ENCODE measurements at places on chromosomes 5 and 9.

DNA sequence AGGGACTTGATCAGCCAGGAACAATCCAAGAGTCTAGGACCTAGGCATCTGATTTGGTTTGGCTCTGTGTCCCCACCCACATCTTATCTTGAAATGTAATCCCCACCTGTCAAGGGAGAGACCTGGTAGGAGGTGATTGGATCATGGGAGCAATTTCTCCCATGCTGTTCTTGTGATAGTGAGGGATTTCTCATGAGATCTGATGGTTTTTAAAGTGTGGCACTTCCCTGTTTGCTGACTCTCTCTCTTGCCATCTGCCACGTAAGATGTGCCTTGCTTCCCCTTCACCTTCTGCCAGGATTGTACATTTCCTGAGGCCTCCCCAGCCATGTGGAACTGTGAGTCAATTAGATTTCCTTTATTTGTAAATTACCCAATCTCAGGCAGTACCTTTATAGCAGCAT, 201.7 kb upstream of the ACTBL2 start:
- no peak for DNase-seq

DNA sequence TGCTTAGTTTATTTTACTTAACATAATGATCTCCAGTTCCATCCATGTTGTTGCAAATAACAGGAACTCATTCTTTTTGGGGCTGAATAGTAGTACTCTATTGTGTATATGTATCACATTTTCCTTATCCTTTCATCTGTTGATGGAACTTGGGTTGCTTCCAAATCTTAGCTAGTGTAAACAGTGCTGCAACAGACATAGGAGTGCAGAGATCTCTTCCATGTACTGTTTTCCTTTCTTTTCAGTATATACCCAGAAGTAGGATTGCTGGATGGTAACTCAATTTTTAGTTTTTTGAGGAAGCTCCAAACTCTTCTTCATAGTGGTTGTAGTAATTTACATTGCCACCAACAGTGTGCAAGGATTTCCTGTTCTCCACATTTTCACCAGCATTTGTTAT, 138.8 kb upstream of the POC5 start:
- no peak for DNase-seq

DNA sequence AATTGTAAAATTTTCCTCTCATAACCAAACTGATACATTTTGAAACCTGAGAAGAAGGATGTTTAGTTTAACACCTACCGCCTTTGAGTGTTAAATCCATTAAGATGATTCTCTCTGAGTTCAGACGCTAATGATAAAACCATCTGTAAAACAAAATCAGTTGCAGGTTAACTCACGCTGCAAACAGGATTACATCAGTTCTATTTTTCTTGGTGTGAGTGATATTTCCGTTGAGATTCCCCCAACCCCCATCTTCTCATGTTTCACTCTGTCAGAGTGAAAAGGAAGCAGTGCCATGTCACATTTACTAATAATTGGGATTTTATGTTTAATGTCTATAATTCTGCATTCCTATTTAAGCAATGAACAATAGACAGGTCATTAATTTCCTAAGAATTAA, 146.5 kb downstream of the FANCC start:
- no peak for DNase-seq

DNA sequence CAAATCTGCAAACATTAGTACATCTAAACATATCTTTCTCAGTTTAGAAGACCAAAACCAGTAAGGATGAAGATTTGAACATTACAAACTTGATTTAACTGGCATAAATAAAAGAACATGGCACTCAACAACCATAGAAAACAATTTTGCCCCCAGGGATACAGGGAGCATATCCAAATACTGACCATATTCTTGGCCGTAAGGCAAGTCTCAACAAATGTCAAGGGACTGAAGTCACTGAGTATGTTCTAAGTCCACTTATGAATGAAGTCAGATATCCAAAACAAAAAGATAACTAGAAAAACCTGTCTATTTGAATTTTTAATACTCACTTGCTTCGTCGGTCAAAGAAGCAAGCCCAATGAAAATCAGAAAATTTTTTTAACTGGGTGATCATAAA, 14.1 kb downstream of the FEM1C start:
- DNase-seq = no peak

- DNase-seq = no peak
Measured at GRCh38 chr9:33662871-33663270, 132.5 kb upstream of the PRSS3 start.

GRCh38 chr5:35672995-35673394, 55.3 kb downstream of the SPEF2 start:
- DNase-seq = no peak

- DNase-seq = no peak
Measured at GRCh38 chr9:95551406-95551805, 34.6 kb upstream of the PTCH1 start.

DNA sequence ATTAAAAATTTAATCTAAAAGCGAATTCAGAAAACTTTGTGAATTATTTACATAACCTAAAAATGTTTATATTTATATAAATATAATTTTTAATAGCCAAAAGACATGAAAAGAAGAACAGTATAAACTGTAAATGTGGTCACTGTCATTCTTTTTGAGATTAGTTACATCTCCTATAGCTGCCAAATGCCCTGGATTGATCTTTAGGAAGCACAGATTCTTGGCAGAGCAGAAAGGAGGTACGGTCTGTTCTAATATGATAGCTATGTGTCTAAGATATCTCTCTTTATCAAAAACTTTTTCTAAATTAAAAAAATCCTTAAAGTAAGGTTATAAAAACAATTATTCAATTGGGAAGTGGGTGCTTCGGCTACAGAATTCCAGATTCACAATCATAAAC, 151.0 kb downstream of the LPAR1 start:
- no peak for DNase-seq

DNA sequence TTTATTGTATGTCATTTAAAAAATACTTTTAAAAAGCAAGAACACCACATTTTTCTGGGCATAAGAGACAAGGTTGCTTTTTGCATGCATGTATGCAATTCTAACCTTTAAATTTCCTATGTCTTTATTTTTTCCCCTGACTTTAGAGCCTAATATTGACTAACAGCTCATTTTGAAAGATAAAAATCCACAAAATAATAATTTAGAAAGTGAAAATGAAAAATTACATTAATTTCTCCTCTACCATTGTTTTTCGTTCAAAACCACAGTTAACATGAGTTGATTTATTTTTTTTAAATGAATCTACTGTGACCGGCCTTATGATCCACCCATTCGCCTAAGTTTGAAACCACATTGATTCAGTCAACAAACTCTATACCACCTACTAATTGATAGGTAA, 137.5 kb upstream of the CDKN2B start:
- DNase-seq = no peak

GRCh38 chr5:137939331-137939730, 50.1 kb downstream of the PKD2L2 start:
- DNase-seq = no peak

- no peak for DNase-seq
Measured at GRCh38 chr5:92041911-92042660, 659.0 kb upstream of the ARRDC3 start.

DNA sequence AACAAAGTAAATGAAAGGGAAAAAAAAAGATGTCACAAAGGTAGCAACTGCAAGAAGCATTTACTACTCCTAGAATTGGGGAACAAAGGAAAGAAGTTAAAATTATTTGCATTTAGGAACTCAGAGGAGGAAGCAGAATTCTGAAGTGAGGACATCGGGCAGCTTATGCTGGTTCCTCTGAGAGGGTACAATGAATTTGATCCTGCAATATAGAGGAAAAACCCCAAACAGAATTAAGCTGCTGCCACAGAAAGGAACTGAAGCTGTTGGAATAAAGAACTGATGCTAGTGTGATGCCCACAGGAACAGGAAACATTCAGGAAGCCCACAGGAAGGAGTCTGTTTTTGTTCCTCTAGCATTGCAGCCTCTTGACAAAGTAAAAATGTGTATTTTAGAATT, 22.3 kb upstream of the TBCA start:
- no peak for DNase-seq

GRCh38 chr5:141636106-141636412, 590 bp downstream of the HDAC3 start:
- no peak for DNase-seq

GRCh38 chr5:33479311-33479710, 38.5 kb downstream of the TARS1 start:
- no peak for DNase-seq

- no peak for DNase-seq
Measured at GRCh38 chr5:10376544-10376943, 23.0 kb downstream of the MARCHF6 start.

- no peak for DNase-seq
Measured at GRCh38 chr9:79215821-79216220, 355.9 kb upstream of the TLE4 start.

DNA sequence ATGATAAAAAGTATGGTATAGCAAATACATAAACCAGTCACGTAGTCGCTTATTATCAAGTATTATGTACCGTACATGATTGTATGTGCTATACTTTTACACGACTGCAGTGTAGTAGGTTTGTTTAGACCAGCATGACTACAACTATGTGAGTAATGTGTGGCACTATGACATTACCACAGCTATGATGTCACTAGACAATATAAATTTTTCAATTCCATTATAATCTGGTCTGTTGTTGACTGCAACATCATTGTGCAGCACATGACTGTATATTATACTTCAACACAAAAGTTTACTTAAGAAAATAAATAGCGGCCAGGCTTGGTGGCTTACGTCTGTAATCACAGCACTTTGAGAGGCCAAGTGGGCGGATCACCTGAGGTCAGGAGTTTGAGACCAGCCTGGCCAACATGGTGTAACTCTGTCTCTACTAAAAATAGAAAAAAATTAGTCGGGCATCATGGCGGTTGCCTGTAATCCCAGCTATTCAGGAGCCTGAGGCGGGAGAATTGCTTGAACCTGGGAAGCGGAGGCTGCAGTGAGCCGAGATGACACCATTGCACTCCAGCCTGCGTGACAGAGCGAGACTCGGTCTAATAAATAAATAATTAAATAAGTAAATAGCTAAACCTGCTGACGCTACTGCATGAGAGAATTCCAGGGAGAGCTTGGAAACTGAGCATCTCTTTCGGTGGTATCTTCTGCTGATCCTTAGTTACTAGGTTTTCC, 24.6 kb upstream of the JADE2 start:
- DNase-seq = no peak

- DNase-seq = no peak
Measured at GRCh38 chr5:308672-309271, 12.7 kb upstream of the AHRR start.

DNA sequence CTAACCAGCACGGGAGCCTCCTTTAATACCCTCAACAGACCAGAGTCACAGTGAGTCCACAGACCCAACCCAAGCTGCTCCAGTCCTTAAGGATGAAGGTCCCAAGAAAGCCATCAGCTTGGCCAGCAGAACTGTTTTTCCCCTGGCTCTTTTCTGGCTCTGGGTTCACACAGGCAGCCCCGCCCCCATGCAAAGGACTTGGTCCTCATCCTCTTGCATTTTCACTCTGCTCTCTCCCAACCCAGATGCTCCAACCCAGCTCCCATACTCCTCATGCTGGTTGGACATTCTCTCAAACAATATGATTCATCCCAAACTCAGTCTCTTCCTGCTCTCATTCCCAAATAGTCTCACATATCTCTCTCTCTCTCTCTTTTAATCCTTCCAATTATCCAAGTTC, 74.2 kb upstream of the SPOCK1 start:
- no peak for DNase-seq

DNA sequence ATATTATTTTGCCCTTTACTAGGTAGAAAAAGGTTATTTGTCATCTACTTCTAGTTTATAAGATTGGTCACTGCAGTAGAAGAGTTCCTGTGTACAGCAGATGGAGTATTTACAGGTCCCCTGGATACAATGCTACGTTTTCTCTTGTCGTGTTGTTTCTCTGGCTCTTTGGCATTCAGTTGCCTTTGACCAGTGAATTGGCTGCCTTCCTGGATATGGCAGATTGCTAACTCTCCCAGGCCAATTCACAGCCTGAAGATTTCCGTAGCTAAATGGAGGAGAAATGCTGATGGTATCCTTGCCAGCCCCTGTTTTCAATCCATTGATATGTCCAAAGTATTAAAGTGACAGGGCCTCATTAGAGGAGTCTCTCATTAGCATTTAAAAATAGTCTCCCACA, 32.5 kb upstream of the GNAQ start:
- no peak for DNase-seq

DNA sequence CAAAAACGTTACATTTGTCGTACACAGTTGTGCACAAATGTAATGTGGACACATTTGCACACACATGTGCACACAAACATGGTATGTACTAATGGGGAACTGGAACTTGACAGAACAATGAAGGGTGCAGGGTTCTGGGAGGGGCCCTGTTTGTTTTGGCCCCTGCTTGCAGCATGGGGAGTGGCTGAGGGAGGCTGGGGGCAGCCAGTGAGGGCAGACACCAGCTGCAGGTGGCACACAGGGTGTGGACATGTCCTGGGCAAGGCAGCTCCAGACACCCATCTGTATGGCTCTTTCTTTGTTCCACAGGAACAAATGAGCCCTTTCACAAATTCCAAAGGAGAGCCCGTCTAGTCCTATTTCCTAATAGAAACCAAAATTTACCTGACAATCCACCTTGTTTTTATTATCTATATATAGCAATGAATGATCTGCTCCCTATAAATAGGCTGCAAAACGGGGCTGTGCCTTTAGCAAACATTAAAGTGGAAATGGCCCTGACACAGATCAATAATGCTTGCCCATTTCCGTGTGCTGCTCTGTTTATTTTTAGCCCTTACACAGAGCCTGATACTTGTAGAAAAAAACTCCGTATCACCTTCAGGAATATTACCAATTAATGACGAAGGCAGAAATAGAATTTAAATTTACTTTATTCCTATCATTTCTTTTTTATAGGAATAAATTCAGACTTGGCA, 26.4 kb downstream of the MARCHF3 start:
- DNase-seq = no peak

DNA sequence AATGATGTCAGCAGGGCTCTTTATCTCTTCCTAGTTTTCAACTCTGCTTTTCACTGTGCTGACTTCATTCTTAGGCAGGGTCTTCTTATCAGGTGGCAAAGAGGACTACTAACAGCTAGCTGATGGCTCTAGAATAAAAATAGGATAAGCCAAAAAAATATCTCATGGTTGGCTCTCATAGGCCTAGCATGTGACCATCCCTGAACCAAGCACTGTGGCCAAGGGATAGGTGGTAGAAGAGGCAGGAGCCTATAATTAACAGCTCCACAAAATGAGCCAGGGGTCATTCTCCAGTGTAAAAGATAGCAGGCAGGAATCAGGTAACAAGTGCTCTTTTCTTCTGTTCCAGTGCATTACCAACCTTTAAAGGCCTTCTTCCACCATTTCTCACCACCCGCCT, 21.1 kb downstream of the ANKDD1B start:
- DNase-seq = no peak

DNA sequence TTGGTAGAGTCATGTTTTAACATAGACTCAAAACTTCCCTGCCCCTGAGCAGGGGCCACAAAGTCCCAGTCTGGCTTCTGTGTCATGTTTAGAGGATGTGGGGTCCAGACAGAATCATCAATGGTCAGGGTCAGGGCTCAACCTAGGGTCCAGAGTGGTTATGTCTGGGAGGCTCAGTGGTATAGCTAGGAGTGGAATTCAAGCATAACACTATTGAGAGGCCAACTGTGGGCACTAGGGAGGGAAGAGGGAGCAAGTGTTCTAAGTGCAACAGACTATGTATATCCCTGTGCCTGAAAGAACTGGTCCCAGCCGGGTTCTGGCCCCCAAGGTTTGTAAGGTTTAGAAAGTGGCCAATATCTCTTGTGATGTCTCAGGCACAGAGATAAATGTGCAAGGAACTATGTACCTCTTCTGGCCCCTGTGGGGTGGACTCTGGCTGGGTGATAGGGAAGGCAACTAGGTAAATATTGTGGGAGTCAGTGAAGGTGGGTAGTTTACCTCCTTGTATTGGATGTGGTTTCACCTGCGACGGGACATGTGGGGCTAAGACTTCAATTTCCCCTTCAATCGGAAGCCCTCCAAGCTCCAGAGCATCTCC, 14.0 kb downstream of the MYORG start:
- no peak for DNase-seq

Data from DMS79 (cell line).